ENCODE measurements at places on chromosomes 11 and 22. TPM values are rescaled to one million over a fixed set of nuclear protein-coding genes. Genes with fewer than 3 reads are reported as not detected.
A peak's percentile ranks its signal among the peaks of the same experiment; 100 is the strongest.

DNA sequence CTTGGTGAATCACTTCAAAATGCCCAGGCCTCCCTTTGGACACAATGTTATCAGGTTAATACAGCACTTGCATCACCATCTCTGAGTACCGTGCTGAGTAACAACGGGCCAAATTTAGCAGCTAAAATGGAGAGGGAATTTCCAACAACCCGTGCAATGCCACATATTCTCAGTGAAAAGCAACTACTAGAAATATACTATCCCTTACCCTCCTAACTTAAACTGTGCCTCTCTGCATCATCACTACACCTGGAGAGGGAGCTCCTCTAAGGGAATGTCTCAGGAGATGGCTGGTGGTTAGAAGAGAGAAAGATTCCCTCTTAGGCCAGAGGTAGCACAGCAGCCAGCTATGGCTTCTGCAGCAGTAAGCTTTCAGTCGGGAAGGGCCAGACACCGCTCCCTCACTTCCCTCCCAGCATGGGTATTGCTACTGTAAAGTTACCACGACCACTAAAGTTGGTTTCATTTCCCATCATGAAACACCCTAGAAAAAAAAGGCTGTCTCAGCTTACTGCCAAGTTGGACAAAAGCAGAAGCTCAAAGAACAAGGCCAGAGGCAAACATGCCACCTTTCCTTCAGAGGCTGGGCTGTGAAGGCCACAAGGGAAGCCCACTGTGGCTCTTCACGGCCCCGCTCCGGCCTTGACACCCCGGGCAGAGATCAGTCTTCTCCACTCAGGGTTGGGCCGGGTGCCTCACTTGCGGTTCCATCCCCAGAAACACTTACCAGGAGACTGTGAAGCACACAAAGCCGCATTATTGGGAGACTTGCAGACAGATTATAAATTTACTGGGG is 3.9 kb downstream of the MAML2 start:
- peak; percentile 57 for DNase-seq
- peak overlapping the region; percentile 84 for H3K4me3 ChIP-seq
- peaks cover 62% of the 10 kb centered on the region for H3K4me1 ChIP-seq

DNA sequence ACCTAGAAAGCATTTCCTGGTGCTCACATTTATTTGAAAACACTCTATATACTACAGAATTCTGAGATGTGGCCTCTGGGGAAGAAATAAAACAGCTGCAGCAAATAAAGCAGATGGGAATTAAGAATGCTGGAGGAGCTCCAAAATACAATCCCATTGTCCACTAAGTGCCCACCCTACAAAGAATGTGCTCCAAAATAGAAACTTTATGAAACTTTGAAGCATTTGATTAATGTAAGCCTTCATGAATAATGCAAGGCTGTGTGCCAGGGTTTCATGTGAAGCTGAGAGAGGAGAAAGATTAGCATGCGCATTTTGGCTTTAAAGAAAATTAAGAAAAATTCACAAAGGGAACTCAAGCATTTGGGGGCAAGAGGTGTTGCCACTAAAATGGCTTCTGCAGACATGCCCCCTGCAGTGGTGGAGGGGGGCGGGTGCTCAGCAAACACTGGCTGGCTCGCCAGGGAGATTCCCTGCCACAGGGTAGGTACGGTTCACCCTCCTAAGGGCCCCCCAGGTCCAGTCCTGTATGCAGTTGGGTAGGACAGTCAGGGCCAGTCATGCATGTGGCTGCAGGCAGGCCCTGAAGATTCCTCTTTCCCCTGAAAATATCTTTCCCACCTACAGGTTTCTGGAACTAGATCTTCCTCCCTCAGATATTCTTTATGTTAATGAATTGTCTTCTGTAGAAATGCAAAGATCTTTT is 46.6 kb upstream of the RCN1 start:
- H3K27ac ChIP-seq = no peak overlapping the region
- no peaks in the 10 kb centered on the region for H3K4me1 ChIP-seq
- no peak overlapping the region for H3K4me3 ChIP-seq
- no peaks in the 10 kb centered on the region for H3K36me3 ChIP-seq

DNA sequence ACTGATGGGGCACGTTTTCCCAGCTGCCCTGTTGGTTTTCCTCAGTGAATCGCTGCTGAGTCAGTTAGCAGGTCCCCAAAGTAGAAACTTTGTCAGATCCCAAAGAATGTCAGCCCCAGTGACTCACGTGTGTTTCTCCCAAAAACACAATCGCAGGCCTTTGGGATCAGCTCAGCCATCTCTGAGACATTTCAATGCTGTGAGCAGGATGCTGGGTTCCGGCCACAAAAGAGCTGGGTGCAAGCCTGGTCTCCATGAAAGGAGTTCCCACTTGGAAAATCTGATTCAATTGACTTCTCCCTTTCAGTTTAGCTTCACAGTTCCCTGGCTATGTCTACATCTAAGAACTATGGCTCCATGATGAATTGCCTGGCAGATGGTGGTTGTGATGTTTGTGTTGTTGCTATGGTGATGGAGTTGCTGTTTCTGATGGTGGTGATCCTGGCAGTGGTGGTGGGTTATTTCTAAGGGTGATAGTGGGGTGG is 28.0 kb downstream of the MYEOV start:
- no peaks in the 10 kb centered on the region for H3K36me3 ChIP-seq
- no peak for DNase-seq
- H3K4me3 ChIP-seq = no peak overlapping the region
- H3K27ac ChIP-seq = no peak overlapping the region
- H3K4me1 ChIP-seq = peaks cover 10% of the 10 kb centered on the region

The TBX1 gene
- not detected for total RNA-seq

The C1QTNF4 gene
- 0.14 TPM for total RNA-seq

DNA sequence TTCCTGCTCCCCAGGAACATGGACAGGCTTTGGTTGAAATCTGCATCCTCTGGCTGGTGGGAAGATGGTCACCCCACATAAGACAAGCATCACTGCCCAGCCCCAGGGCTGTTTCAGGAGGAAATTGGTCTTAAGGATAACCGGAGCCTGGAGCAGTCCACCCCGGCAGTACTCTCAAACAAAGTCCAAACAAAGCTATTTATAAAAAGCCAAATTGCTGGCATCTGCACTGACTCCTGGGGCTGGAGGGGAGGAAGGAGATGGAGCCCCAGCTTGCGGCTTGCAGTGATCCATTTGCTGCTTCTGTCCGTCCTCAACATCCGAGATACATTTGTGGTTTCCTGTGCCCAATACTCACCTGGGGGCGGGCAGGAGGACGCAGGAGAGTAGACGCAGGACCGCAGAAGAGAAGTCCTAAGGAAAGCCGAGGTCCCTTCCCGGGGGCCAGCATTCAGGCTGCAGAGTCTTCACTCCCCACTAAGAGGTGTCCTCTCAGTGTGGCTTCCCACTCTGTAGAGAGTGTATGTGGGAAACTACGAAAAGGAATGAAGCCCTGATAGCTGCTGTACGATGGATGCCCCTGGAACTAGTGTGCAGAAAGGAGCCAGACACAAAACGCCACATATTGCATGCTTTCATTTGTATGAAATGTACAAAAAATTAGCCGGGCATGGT is 107.3 kb upstream of the FGF3 start:
- H3K4me3 ChIP-seq = no peak overlapping the region
- H3K27ac ChIP-seq = no peak overlapping the region
- DNase-seq = no peak

- DNase-seq = no peak
- H3K27ac ChIP-seq = no peak overlapping the region
- H3K4me1 ChIP-seq = peaks cover 34% of the 10 kb centered on the region
- no peaks in the 10 kb centered on the region for H3K36me3 ChIP-seq
- H3K4me3 ChIP-seq = no peak overlapping the region
- no peaks in the 10 kb centered on the region for H3K27me3 ChIP-seq
Observed at GRCh38 chr22:37254867-37255233, 10.8 kb upstream of the RAC2 start.

- H3K4me1 ChIP-seq = no peaks in the 10 kb centered on the region
- H3K36me3 ChIP-seq = no peaks in the 10 kb centered on the region
- H3K27me3 ChIP-seq = no peaks in the 10 kb centered on the region
- DNase-seq = no peak
- no peak overlapping the region for H3K27ac ChIP-seq
- no peak overlapping the region for H3K4me3 ChIP-seq
Observed at GRCh38 chr11:132669949-132670348, 862.4 kb downstream of the OPCML start.

- H3K4me1 ChIP-seq = peaks cover 41% of the 10 kb centered on the region
- peaks cover 6% of the 10 kb centered on the region for H3K36me3 ChIP-seq
- DNase-seq = peak; percentile 49
- H3K4me3 ChIP-seq = peak overlapping the region; percentile 54
- peak overlapping the region; percentile 90 for H3K27ac ChIP-seq
- H3K27me3 ChIP-seq = no peaks in the 10 kb centered on the region
Observed at GRCh38 chr22:40727070-40727963, 48.0 kb downstream of the MCHR1 start.
